ENCODE measurements at places on chromosomes 4 and X.
A peak's percentile ranks its signal among the peaks of the same experiment; 100 is the strongest.

- peak; percentile 43 for DNase-seq
Observed at GRCh38 chr4:41935652-41936021, 408 bp downstream of the TMEM33 start.

- DNase-seq = no peak
Observed at GRCh38 chrX:153802513-153803045, 8.1 kb downstream of the SSR4 start.

DNA sequence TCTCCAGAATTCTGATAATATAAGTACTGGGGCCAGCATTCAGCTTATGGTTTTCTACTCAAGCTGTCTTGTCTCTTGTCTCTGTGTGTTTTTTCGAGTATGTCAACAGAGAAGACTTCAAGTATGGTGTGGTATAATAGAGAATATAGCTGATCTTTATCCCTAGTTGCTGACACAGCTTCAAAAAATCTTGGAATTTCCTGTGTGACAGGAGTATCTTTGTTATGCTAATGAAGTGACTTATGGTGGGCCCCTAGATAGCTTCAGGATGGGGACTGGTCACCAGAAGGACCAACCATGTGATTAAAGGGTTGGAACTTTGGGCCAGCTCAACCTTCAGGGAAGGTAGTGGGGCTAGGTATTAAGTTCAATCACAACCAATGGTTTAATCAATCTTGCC is 2.9 kb downstream of the GPRASP3 start:
- DNase-seq = no peak

- no peak for DNase-seq
Observed at GRCh38 chr4:56200275-56200674, 187.0 kb downstream of the AASDH start.

- no peak for DNase-seq
Observed at GRCh38 chrX:10399043-10399741, 221.2 kb downstream of the MID1 start.

GRCh38 chr4:112604589-112604988 is 32.1 kb downstream of the ZGRF1 start:
- DNase-seq = peak; percentile 4

DNA sequence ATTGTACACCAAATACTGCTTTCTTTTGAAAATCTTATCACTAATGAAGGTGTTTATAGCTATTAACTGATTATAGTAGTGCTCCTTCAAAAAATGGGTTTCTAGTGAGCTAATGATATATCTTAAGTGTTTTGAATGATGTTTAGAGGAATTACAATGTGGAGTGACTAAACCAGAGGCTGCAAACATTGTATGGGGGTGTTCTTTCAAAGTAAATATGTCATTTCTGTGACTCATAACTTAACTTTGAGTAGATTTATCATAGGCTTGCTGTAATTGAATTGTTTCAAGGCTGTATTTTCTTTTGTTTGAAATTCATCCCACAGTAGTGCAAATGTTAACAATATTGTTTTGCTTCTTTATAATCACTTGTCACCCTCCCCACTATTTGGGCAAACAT is 141.6 kb downstream of the IL1RAPL2 start:
- no peak for DNase-seq

DNA sequence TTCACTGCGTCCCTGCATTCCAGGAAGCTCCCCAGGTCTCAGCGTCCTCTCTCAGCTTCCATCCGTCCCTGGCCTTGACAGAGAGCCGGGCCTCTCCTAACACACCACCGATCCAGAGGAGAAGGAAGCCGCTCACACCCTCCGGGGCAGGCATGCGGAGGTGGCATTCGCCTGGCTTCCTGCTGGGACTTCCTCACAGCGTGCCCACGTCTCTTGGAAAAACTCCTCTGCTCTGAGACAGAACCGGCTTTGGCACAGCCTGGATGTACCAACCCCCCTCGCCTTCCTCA is 3.2 kb downstream of the CTAG2 start:
- DNase-seq = no peak

Data from activated CD4-positive, alpha-beta T cell treated with anti-CD3 and anti-CD28 coated beads for 4 hours (primary cell).